ENCODE measurements at places on chromosomes 2 and 18. TPM values are rescaled to one million over a fixed set of nuclear protein-coding genes. Genes with fewer than 3 reads are reported as not detected.

The CYP1B1 gene
- 9.8 TPM for total RNA-seq

The TMEM247 gene
- total RNA-seq = not detected

DNA sequence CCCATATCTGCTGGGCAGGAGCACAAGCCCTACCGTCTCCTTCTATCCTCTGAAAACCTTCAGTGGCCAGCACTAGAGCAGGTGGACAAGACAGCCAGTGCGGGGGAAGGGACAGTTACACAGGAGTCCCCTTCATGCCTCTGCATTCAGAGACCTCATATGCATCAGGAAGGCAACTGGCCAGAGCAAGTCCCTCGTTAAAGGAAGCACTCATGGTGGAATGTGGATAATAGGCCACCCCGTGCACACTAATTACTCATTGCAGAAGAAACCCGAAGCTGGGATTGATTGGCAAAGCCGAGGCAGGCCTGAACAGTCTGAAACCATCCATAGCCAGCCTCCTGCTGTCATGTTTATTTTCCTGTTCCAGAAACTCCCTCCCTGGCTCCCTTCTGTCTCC is 11.2 kb downstream of the KIAA2012 start:
- H3K4me3 ChIP-seq = no peak overlapping the region
- H3K36me3 ChIP-seq = no peaks in the 10 kb centered on the region
- H3K4me1 ChIP-seq = peaks cover 7% of the 10 kb centered on the region
- H3K27ac ChIP-seq = no peak overlapping the region

GRCh38 chr18:33901894-33902512 is 322.7 kb downstream of the NOL4 start:
- H3K27ac ChIP-seq = no peak overlapping the region
- no peaks in the 10 kb centered on the region for H3K27me3 ChIP-seq
- no peaks in the 10 kb centered on the region for H3K36me3 ChIP-seq

GRCh38 chr18:389658-390357 is 110.7 kb downstream of the COLEC12 start:
- H3K36me3 ChIP-seq = no peaks in the 10 kb centered on the region
- H3K4me3 ChIP-seq = no peak overlapping the region
- DNase-seq = no peak
- no peak overlapping the region for H3K27ac ChIP-seq
- H3K27me3 ChIP-seq = no peaks in the 10 kb centered on the region

- no peak overlapping the region for H3K27ac ChIP-seq
- no peaks in the 10 kb centered on the region for H3K36me3 ChIP-seq
- no peak for DNase-seq
- peaks cover 12% of the 10 kb centered on the region for H3K4me1 ChIP-seq
- no peak overlapping the region for H3K4me3 ChIP-seq
These were observed 137.5 kb downstream of the INO80D start for GRCh38 chr2:205948496-205948837.

DNA sequence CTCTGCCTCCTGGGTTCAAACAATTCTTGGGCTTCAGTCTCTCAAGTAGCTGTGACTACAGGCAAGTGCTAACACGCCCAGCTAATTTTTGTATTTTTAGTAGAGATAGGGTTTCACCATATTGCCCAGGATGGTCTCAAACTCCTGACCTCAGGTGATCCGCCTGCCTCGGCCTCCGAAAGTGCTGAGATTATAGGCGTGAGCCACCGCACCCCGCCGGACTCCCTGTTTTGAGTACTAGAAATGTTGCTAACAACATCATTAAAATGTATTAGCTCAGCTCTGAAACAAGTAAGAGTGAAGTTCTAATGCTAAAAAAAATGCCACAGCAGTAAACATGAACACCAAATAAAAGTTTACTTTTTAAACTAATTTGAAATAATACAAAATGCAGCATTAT is 937.7 kb downstream of the CPS1 start:
- DNase-seq = no peak
- no peak overlapping the region for H3K27ac ChIP-seq
- no peaks in the 10 kb centered on the region for H3K27me3 ChIP-seq
- H3K36me3 ChIP-seq = no peaks in the 10 kb centered on the region

DNA sequence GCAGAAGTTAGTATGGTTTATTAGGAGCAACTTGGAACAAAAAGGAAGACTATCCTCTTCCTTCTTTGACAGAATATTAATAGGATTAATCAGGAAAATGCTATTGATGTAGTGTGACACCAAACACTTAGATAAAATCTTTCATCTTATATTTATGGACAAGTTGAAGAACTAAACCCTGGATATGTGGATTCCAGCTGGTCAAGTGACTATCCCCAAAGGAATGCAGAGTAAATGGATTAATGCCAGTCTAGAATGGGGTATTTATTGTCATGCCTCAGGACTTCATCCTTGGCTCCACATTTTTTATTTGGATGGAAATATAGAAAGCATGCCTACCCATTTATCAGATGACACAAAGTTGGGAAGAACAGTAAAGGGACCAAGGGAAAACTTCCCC is 124.0 kb upstream of the TTC39C start:
- no peaks in the 10 kb centered on the region for H3K4me1 ChIP-seq
- peaks cover 2% of the 10 kb centered on the region for H3K36me3 ChIP-seq
- DNase-seq = no peak
- no peak overlapping the region for H3K27ac ChIP-seq

DNA sequence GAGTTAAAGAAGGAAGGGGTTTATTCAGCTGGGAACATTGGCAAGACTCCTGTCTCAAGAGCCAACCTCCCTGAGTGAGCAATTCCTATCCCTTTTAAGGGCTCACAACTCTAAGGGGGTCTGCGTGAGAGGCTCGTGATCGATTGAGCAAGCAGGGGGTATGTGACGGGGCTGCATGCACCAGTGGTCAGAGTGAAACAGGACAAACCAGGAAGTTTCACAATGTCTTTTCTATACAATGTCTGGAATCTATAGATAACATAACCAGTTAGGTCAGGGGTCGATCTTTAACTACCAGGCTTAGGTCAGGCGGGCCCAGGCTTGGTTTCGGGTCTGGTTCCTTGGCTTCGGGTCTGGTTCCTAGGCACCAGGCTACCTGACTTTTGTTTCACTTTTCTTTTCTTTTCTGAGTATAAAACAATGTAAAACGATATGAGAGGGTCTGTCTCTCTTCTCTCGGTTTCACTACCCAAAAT is 30.1 kb upstream of the LIPG start:
- no peaks in the 10 kb centered on the region for H3K4me1 ChIP-seq
- DNase-seq = no peak
- H3K36me3 ChIP-seq = no peaks in the 10 kb centered on the region

All from lung (tissue), 17 donors.